Ascending aorta (tissue), 2 donors: ENCODE measurements at places on chromosomes 12 and 14.
A peak's percentile ranks its signal among the peaks of the same experiment; 100 is the strongest.

- no peak for DNase-seq
Measured at GRCh38 chr14:67999705-68000384, 180.3 kb downstream of the RAD51B start.

- no peak for DNase-seq
Measured at GRCh38 chr12:68240975-68241374, 12.4 kb downstream of the IL22 start.

DNA sequence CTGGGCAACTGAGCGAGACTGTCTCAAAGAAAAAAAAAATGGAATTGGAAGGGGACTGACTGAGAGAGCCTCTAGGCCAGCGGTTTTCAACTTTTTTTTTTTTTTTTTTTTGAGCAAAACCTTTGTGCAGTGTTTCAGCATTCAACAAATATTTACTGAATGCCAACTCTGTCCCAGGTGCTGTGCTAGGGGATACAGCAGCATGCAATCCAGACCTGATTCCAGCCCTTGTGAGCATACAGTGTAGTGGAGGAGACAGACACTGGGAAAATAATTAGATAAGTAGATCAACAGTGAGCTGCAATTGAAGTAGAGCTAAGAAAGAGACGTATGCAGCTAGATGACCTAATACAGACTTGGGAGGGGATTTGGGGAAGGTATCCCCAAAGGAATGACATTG, 23.8 kb upstream of the LTBP2 start:
- DNase-seq = no peak

GRCh38 chr12:119176267-119177055, 2.3 kb upstream of the HSPB8 start:
- DNase-seq = peak; percentile 99
